Endodermal cell (in vitro differentiated cells): ENCODE measurements at places on chromosomes 1 and 21. TPM values are rescaled to one million over a fixed set of nuclear protein-coding genes. Genes with fewer than 3 reads are reported as not detected.

C1orf74 gene
- 2.8 to 5.4 TPM (median 5.0 TPM) in 3 replicates for total RNA-seq

OR2T2 gene
- not detected in 2 replicates for total RNA-seq

DNA sequence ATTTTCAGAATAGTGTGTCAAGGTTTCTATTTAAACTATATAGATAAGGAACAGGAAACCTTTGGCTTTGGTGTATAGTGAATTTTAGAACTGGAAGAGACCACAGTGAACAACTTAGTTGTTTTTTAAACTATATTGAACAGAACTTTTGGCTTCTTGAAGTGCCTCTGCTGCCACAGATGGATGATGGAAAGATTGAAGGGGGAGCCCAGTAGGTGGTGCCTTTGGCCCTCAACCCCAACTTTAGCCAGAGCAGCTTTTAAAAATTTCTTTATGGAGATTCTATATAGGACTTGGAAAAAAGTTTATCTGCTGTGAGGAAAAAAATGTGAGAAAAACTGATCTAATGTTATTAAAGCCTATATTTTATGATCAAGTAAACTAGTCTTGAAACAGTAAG is 50.2 kb downstream of the SWT1 start:
- H3K4me3 ChIP-seq: no peak overlapping the region
- no peaks in the 10 kb centered on the region for H3K4me1 ChIP-seq
- no peaks in the 10 kb centered on the region for H3K36me3 ChIP-seq
- H3K27ac ChIP-seq: no peak overlapping the region
- H3K27me3 ChIP-seq: no peaks in the 10 kb centered on the region

- no peak for DNase-seq
- no peaks in the 10 kb centered on the region for H3K36me3 ChIP-seq
- H3K4me3 ChIP-seq: no peak overlapping the region
- H3K27ac ChIP-seq: no peak overlapping the region
- peaks cover 3% of the 10 kb centered on the region for H3K4me1 ChIP-seq
Measured at GRCh38 chr1:147223740-147224615, 1.2 kb downstream of the FMO5 start.

- no peak for DNase-seq
- peak overlapping the region; percentile 74 for H3K27ac ChIP-seq
- no peaks in the 10 kb centered on the region for H3K36me3 ChIP-seq
- H3K4me1 ChIP-seq: peaks cover 32% of the 10 kb centered on the region
- H3K4me3 ChIP-seq: no peak overlapping the region
Measured at GRCh38 chr1:172357753-172358385, 62.6 kb upstream of the C1orf105 start.

DNA sequence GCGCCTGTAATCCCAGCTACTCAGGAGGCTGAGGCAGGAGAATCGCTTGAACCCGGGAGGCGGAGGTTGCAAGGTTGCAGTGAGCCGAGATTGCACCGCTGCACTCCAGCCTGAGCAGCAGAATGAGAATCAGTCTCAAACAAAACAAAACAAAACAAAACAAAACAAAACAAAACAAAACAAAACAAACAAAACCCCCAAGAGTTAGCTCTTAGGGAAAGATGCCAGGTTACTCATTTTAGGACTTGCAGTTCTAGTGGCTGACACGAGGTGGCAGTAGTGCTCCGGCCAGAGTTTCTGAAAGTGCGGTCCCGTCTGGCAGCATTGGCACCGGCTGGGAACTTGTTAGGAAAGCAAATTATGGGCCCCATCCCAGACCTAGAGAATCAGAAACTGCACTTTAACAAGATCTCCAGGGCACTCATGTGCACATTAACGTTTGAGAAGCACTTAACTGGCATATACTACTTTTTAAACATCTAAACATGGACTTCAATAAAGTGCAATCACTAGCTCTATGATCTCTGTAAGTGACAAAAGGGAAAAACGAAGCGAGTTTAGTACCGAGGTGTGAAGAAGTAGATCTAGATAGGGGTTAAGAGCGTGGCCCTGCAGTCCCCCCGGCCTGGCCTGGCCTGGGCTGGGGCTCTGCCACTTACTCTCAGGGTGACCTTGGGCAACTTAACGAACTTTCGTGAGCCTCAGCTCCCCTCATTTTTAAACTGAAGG is 41.9 kb upstream of the TNFRSF1B start:
- no peaks in the 10 kb centered on the region for H3K36me3 ChIP-seq
- peak; percentile 92 for DNase-seq
- H3K4me1 ChIP-seq: peaks cover 4% of the 10 kb centered on the region
- H3K27me3 ChIP-seq: no peaks in the 10 kb centered on the region
- H3K4me3 ChIP-seq: no peak overlapping the region

- no peaks in the 10 kb centered on the region for H3K27me3 ChIP-seq
- no peak for DNase-seq
- H3K4me1 ChIP-seq: no peaks in the 10 kb centered on the region
- H3K27ac ChIP-seq: no peak overlapping the region
- peaks cover 58% of the 10 kb centered on the region for H3K36me3 ChIP-seq
- H3K4me3 ChIP-seq: no peak overlapping the region
Measured at GRCh38 chr21:14092834-14093560, 117.8 kb downstream of the LIPI start.
